Brain pericyte (primary cell): ENCODE measurements at places on chromosomes 12 and 14.

DNA sequence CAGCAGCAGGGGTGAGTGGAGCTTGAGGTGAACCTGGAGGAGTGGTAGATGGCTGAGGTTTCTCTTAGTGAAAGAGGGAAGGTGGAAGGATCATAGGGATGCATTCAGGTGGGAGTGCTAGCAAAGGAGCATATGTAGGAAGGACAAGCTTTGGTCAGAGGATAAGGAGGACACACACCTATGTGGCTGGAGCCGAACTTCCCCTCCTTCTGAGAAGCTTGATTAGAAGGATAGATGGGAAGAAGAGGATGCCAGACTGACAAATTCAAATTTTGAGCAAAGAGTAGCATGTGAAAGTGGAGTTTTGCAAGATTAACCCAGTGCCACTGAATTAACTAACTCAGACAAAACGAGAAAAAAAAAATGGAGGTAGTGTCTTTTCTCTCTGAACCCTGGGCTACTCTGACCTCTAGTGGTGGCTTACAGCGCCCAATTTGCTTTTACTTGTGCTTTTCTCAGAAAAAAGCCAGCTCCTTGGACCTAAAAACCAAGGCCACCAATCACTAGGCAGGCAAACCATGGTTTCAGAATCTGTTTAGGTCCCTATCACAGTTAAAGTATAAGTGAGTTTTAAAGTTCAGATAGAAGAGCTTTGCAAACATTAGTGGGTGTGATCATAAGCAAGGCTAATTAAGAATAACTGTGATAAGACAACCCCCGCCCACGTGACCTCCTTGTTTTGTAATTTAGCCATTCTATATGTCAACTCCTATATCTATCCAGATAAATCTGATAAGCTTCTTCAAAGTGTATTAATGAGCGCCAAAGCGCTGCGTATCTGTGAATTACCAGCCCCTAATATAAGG lies 15.5 kb downstream of the EMP1 start:
- no peak for DNase-seq

DNA sequence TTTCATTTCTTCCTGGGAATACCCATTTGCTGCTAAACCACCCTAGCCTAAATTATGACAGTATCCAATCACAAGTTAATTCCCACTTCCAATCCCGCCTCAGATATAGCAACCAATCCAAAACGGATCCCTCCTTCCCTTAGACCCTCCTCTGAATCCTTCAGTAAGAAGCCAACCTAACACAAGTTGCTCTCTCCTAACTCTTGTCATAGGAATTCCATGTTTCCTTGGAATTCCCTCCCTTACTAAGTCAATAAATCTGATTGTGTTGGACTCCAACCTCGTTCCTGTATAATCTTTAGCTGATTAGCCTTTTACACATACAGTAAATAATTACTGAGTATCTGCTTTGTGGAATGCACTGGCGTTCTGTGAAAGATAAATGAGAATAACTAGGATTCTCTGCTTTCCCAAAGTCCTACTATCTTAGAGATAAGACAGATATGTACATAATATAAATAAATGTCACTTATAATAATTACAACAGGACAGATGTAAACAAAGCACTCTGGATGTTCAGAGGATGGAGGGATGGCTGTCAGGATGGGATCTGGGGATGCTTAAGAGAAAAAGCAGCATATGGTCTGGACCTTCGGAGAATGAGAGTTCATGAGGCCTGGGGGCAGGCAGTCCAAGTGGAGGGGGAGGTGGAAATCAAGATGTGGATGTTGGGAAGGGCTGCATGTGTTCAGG lies 185.8 kb upstream of the SOX5 start:
- no peak for DNase-seq

GRCh38 chr12:94815958-94816357 lies 165.6 kb upstream of the TMCC3 start:
- DNase-seq: no peak

GRCh38 chr14:39740454-39740853 lies 308.2 kb upstream of the FBXO33 start:
- DNase-seq: no peak

DNA sequence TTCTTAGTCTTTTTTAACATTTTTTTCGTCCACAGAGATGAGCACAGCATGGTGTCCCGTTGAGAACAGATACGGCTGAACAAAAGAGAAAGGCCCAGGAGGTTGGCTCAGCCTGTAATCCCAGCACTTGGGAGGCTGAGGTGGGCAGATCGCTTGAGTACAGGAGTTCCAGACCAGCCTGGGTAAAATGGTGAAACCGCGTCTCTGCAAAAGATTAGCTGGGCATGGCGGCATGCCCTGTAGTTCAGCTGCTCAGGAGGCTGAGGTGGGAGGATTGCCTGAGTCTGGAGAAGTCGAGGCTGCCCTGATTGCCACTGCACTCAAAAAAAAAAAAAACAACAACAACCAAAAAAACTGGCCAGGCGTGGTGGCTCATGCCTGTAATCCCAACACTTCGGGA lies 5.9 kb upstream of the EP400 start:
- DNase-seq: no peak

DNA sequence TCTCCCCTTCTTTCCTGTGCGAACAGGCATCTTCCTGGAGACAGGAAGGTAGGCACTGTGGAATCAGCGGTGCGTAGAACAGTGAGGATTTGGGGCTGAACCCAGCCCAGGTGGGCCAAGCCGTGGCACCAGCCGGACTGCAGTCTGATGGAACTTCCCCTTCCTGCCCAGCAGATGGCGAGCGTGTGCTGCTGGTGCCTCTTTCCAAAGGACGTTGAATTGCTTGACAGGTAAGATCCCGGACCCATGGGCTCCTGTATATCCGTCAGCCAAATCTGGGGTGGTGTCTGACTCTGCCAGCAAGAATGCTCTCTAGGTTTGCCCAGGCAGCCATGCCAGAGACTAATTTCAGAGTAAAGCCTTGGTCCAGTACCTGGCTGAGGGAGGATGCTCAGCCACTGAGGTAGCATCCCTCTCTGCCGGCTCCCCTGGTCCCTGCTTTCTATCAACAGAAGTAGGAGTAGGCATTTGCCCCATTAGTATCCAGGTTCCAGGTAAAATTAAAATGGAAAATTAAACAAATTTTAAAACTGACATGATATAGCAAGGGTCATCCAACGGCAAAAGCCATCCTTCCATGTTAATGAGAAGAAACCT lies 21.1 kb upstream of the KCNA5 start:
- DNase-seq: no peak

GRCh38 chr12:104121001-104121400 lies 17.0 kb downstream of the NFYB start:
- DNase-seq: no peak

GRCh38 chr14:69660344-69661193 lies 49.2 kb downstream of the SUSD6 start:
- no peak for DNase-seq

DNA sequence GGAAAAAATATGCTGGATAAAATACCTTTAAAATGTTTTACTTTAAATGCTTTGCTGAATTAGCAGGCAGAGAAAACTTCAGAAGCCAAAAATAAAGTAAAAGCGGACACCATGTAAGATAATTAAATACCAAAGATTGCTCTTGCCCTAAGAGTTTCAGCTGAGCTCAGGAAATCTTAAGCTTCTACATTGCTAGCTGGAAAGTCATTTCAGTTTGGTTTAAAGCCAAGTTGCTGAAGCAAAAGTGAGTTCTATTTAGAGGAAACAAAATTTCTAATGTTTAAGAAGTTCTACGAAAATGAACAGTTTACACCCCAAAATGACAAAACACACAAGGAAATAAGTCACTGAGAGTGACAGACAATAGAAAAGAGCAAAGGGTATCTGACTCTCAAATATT lies 310.0 kb downstream of the ADAMTS20 start:
- no peak for DNase-seq

DNA sequence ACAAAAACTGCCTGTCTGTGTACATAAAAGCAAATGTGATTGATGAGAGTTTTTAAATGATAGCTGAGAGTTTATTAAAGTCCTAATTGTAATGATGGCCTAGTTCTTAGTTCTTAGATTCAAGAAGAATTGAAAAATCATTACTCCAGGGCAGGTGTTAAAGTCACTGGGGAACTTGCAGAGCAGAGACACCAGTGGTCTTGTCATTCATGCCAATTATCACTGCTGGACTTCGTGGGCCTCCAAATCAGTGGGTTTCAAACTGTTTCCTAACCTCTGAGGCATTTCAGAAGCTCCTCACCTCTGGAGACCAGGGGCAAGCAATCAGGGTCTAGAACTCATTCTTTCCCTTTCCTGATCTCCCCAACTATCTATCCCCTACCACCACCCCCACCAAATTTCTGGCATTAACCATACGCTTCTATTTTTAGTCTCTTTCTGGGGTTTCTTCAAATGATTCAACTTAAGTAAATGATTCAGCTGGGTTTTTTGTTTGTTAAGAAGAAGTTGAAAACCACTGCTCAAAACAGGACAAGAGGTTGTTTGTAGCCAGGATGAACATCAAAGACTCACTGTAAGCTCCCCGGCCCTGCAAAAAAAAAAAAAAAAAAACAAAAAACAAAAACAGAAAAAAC lies 80.1 kb downstream of the CEP83 start:
- DNase-seq: no peak

DNA sequence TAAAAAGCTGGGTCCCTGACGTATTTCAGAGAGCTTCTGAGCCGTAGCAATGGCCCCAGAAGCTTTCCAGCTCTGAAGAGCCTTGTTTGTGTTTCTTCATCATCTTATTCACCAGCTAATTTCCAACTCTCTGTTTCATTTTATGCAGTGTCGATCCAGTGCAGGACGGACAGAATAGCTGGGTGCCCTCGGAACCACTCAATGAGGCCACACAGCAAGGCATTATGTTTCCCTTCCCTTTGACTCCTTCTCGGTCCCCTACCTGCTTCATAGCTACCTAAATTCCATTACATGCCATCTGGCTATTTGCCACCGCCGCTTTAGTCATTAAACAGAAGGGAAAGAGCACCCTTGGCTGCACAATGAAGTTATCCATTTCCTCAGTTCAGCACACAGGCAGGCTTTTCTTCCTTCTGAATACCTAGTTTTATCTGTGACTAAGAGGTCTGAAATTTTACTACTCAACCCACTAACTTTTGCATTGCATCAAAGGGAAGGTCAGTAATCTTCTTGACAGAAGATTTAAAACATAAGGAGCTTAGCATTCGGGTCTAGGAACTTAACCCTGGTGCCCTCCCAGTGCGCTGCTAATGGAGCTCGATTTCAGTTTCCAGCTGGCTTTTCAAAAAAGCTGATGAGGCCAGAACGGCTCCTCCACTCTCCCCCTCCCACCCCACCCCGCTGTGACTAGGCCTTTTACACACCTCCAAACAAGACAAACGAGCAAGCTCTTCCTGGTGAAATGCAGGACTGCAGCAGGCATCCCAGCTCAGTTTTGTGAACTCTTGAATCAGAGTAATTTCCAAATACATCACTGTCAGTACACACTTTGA lies 176.8 kb downstream of the GXYLT1 start:
- no peak for DNase-seq

GRCh38 chr12:28053564-28053963 lies 81.0 kb upstream of the PTHLH start:
- no peak for DNase-seq

- no peak for DNase-seq
Measured at GRCh38 chr12:104665296-104665695, 208.5 kb downstream of the CHST11 start.

DNA sequence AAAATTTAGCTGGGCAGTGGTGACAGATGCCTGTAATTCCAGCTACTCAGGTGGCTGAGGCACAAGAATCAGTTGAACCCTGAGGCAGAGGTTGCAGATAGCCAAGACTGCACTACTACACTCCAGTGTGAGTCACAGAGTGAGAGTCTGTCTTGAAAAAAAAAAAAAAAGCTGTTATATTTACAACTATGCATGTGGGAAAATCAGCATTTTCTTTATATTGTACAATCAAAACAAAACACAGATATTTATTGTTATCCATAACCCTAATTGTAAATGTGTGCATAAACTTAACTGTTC lies 12.5 kb downstream of the C1R start:
- no peak for DNase-seq

DNA sequence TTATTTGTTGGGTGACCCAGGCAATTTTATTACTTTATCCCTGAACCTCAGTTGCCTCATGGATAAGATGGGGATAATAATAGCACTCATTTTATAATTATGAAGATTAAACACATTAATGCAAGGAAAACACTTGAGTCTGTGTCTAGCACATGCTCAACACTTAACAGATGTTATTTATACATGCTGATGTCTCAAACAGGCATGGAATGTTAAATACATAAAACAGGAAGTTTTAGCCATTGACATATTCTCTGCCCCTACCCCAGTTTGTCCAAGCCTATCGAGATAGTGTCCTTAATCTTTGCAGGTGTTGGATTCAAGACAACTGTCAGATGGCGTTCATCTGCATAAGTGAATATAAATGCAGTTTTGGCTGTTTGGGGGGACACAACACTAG lies 109.8 kb downstream of the SCAF11 start:
- no peak for DNase-seq

- DNase-seq: no peak
Measured at GRCh38 chr14:69274321-69274720, 14.4 kb downstream of the GALNT16 start.

DNA sequence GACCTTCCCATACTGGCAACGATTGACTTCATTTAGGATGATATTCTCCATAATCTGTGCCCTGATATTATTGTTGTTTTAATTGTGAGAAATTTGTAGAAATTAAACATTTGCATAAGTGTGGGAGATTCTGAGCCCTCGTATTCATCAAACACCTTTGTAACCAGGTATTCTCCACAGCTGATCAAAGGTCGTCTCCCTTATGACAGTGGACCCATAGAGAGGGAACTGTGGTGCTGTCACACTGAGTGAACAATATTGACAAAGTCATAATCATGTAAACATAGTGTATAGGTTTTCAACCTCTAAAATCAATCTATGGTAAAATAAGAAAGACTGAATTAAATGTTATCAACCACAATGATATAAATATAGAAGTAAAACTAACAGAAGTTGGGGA lies 14.9 kb upstream of the PLEKHG3 start:
- DNase-seq: no peak

- DNase-seq: peak; percentile 61
Measured at GRCh38 chr12:130870442-130871285, 1.2 kb upstream of the RAN start.

DNA sequence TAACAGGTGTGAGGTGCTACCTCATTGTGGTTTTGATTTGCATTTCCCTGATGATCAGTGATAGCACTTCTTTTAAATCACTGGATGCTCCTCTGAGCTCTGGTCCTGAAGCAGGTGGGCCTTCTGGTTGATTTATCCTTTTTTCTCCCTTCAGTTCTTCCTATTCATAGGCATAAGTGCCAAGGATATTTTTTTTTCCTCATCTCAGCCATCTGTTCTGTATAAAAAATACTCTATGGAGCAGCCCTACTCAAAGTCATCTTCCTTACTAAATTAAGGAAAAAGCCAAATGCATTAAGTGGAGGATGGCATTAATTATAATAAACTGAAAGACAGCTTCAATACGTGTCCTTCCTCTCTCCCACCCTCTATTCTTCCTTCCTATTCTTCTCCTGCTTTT lies 18.4 kb downstream of the SPIC start:
- DNase-seq: no peak

GRCh38 chr14:72833174-72833573 lies 60.7 kb downstream of the DPF3 start:
- no peak for DNase-seq

- no peak for DNase-seq
Measured at GRCh38 chr14:61326847-61327246, 5.5 kb downstream of the PRKCH start.

GRCh38 chr12:6472491-6472890 lies 2.0 kb upstream of the VAMP1 start:
- DNase-seq: no peak
